ENCODE measurements at places on chromosomes 11 and 22.
A peak's percentile ranks its signal among the peaks of the same experiment; 100 is the strongest.

- DNase-seq: peak; percentile 35
Observed at GRCh38 chr11:35927682-35928081, 16.2 kb upstream of the LDLRAD3 start.

DNA sequence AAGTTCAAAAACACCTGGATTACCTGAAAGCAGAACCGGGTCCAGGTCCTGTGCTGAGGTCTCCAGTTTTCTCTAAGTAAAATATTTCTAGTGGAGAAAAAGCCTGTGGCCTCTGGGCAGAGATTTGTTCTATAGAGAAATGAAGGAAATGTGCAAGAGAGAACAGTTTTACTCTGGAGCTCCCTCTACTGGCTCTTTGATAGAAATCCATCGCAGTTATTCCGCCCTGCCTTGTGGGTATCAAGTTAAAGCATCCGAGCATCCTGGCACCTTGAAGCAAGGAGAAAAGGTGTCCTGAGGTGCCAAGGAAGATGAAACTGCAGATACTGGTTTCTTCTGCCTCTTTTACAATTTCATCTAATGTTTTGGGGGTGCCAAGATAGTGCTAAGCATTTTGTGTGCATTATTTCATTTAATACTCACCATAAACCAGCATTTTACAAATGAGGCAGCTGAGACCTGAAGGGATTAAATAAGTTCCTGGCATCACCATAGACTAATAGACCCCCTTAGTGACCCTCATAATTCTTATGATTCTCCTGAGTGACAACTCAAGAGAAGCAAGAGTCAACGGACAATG is 113.1 kb upstream of the HSD17B12 start:
- DNase-seq: peak; percentile 80

DNA sequence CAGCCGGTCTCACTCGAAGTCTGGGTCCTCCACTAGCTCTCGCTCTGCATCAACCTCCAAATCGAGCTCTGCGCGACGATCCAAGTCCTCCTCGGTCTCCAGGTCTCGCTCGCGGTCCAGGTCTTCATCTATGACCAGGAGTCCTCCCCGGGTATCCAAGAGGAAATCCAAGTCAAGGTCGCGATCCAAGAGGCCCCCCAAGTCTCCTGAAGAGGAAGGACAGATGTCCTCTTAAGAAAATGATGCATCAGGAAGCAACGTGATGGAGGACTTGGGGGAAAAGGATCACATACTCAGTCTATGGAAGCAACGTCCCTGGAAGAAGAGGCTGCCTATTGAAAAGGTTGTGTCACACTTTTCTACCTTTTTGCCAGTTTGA is 1.1 kb downstream of the SRSF8 start:
- no peak for DNase-seq

DNA sequence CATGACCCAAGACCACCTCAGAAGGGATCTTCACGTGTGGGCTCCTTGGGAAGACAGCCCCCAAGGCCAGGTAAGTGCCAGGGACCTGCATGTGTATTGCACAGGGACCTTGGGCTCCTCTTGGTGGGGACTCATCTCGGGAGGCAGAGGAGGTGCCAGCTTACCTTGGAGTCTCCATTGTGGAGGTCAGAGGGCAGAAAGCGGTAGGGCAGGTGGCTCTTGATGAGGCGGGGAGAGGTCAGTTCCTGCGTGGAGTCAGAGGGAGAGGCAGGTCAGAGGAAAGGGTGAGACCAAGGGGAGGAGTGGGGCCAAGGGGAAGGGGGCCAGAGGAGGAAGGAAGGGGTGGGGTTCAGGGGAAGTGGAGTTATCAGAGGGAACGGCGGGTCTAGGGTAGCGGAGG is 22.5 kb downstream of the SULT4A1 start:
- DNase-seq: no peak

DNA sequence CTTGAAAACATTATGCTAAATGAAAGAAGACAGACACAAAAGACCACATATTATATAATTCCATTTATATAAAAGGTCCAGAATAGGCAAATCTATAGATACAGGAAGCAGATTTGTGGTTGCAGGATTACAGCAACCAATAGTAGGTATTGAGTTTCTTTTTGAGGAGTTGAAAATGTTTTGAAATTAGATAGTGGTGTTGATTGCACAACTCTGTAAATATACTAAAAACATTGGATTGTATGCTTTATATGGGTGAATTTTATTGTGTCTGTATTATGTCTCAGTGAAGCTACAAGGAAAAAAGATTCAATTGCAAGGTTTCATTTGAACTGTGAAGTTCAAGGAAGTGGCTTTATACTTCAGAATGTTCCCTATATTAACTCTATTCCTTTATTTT is 3.0 kb upstream of the RRAS2 start:
- no peak for DNase-seq

DNA sequence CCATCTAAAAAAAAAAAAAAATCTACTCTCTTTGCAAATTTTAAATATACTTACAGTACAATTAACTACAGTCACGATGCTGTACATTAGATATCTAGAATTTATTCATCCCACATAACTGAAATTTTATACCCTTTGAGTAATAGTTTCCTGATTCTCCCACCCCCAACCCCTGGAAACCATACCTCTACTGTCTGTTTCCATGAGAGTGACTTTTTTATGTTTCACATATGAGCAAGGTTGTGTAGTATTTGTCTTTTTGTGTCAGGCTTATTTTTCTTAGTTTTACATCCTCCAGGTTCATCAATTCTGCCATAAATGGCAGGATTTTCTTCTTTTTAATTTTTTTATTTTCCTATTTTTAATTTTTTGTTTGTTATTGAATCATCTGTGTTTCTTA is 3.2 kb downstream of the HBB start:
- DNase-seq: no peak

DNA sequence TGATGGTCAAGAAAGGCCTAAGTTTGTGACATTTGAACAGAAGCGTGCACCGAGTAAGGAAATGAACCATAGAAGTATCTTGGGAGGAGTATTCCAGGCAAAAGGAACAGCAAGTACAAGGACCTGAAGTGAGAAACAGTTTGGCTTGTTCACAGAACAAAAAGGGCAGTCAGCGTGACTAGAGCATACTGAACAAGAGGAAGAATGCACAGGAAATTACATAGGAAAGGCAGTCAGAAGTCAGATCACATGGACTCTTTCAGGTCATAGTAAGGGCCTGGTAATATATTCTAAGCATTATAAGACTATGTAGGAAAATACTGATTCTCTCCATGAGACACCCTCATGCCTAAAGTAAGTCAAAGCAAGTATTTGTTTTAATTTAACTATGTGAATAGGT is 52.3 kb upstream of the GAB2 start:
- DNase-seq: peak; percentile 3

DNA sequence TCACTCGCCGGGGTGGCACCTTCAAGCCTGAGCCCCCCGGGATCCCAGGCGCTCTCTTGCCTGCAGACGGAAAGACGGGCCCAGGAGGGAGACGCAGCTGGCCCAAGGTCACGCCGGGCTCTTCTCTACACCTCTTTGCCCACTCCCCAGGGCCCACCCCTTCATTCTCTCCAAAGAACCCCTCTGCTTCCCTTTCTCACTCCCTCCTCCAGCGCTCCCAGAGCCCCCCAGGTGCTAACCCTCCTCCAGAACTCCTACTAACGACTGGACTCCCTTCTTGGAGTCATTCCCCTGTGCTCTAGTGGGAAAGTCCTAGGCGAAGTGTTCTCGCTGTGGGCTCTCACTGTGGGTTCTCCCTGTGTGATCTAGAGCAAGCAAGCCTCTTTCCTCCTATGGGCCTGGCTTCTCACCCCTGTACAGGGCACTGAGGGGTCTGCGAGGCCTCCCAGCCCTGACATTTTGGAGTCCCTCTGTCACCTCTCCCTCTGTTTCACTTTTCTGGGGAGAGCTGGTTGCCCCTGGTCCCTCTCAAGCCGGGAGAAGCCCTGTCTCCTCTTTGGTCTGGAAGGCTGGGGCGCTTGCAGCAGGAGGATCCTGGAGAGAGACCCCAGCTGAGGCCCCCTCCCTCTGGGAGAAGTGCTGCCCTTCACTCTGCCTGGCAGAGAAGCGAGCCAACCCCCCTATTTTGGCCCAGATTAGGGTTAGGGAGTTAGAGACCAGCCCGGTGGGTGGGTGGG is 858 bp downstream of the OAF start:
- no peak for DNase-seq
